Activated T-cell treated with anti-CD3 and anti-CD28 coated beads, Interleukin-2, amount 50 U/mL, for 4 hours (primary cell): ENCODE measurements at places on chromosomes 12 and 14. TPM values are rescaled to one million over a fixed set of nuclear protein-coding genes. Genes with fewer than 3 reads are reported as not detected.

DNA sequence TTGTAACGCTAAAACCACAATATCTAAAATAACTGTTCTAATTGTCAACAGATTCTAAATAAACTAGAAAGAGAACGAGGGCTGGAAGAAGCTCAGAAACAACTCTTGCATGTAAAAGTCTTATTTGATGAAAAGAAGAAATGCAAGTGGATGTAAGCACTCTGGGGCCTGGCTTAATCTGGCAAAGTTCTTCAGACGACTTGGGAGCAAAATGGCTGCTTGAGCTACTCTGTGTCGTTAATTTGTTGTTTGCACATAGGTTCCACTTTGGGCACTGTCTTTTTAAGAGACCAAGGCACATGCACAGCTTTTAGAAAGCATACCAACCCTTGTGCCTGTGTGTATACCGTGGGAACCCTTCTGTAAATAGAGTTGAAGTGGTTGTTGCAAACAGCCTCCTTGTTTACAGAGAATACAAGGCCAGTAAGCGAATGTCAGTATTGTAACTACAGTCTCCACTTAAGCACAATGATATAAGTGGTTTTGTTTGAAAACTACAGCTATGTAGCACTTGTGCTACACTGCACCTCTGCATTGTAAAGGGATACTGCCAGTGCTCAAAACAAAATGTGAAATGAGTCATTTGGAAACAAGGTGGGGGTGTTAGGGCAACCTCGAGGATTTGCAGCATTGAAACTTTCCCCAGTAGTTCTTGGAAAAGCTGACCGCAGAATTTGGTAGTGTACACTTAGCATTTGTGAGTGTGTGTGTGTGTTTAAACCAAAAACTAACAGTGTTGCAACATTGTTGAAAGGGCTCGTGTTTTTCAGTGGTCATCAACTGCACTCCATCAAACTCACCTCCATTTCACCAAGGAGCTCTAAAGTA is 154.3 kb downstream of the CEP83 start:
- no peak for DNase-seq

The AQP6 gene
- total RNA-seq, result not detected

DNA sequence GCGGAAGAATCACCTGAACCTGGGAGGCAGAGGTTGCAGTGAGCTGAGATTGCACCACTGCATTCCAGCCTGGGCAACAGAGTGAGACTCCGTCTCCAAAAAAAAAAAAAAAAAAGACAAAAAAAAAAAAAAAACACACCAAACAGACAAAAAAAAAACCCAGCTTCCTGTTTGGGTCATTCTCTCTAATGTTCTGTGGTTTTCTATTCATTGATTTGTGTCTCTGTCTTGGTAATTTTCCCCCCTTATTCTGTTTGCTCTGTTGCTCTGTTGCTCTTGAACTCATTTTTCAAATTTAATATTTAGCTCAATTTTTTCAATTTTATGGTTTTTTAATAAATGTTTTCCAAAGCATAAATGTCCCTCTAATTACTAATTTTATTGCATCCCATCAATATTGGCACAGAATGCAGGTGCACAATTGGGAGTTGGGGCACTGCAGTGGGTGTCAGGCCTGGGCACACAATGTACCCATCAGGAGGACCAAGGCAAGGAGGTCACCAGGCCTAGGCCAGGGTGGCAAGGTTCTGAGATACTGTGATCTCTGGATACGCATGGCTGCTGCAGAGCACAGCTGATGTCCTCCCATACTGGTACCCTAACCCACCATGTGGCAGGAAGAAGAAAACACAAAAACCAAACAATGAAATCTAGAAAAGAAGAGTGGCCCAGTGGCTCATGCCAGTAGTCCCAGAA is 8.0 kb upstream of the GNPTAB start:
- DNase-seq, result no peak

DNA sequence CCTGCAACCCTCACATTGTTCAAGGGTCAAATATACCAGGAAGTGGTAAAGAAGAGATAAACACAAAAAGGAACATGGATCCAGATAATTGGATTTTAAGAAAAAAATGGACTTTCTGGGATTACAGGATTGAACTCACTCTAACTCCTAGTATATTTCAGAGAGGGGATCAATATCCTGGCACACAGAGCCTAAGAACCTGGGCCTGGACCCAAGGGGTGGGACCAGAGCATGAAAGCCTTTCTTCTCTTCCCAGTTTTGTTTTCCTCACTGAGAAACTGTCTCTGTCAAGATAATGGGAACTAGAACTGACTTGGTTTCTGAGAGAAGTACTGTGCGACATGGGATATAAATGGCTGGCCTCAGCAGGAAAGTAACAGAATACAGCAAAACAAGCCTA is 422.8 kb upstream of the STXBP6 start:
- no peak for DNase-seq

The MYG1 gene
- 128 TPM for total RNA-seq

- no peak for DNase-seq
These were observed 771.3 kb upstream of the TBX3 start for GRCh38 chr12:115455268-115455681.

DNA sequence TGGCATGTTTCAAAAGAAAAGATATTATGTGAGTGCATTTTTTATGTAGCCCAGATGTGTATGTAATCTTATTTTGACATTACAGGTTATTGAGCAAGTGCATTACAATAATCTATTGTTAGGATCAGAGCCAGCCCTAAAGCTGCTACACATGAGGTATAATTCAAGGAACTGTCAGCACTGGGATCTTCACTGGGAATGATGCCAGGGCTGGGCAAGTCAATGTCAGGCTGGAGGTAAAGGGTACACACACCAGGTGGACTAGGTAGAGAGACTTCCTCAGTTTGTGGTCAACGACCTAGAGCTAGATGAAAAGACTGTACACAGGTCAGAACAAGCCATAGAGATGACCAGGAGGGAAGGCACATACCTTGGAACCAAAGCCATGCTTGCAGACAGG is 15.4 kb downstream of the TRIM9 start:
- no peak for DNase-seq

The PHLDA1 gene
- 52.2 TPM for total RNA-seq
